Vagina (tissue), 2 donors: ENCODE measurements at places on chromosomes 3 and 15. TPM values are rescaled to one million over a fixed set of nuclear protein-coding genes. Genes with fewer than 3 reads are reported as not detected.

ZDHHC19 gene
- not detected for total RNA-seq

CELF6 gene
- 7.1 TPM for total RNA-seq

TMIE gene
- 0.74 TPM for total RNA-seq

FAM227B gene
- total RNA-seq, result 2.9 TPM

COL6A6 gene
- total RNA-seq, result not detected
